Bronchus fibroblast of lung (primary cell): ENCODE measurements at places on chromosomes 12 and 14. TPM values are rescaled to one million over a fixed set of nuclear protein-coding genes. Genes with fewer than 3 reads are reported as not detected.

The PLD4 gene
- total RNA-seq, result not detected in 2 replicates

The FIGNL2 gene
- total RNA-seq, result under 0.01 TPM in 2 replicates

The SMCO3 gene
- total RNA-seq, result 0.15 TPM in 1 of 2 replicates, not detected in the other

The KRT72 gene
- not detected in 2 replicates for total RNA-seq

The DMAC2L gene
- 7.6 and 8.8 TPM in 2 replicates for total RNA-seq

The ACRBP gene
- 0.89 and 1.0 TPM in 2 replicates for total RNA-seq

The SERPINA12 gene
- not detected in 2 replicates for total RNA-seq

The ZBTB42 gene
- 2.5 and 3.6 TPM in 2 replicates for total RNA-seq

The ANAPC5 gene
- 138 and 140 TPM in 2 replicates for total RNA-seq

The RPGRIP1 gene
- not detected in 2 replicates for total RNA-seq

The DPPA3 gene
- not detected in 2 replicates for total RNA-seq

The CPSF2 gene
- total RNA-seq, result 31.7 and 44.7 TPM in 2 replicates

The CLEC2A gene
- total RNA-seq, result not detected in 2 replicates

The CAND1 gene
- 42.2 and 50.7 TPM in 2 replicates for total RNA-seq

The POP5 gene
- total RNA-seq, result 49.4 and 54.8 TPM in 2 replicates

The HRK gene
- not detected in 2 replicates for total RNA-seq

The AKAP3 gene
- 0.67 and 1.3 TPM in 2 replicates for total RNA-seq

The FGF23 gene
- total RNA-seq, result not detected in 2 replicates

The PPP1R1A gene
- total RNA-seq, result not detected in 2 replicates

The SIX1 gene
- 48.8 and 50.4 TPM in 2 replicates for total RNA-seq

The PPP1CC gene
- total RNA-seq, result 102 and 115 TPM in 2 replicates

The GPR132 gene
- not detected in 2 replicates for total RNA-seq

The SUDS3 gene
- 16.3 and 19.0 TPM in 2 replicates for total RNA-seq

The DAAM1 gene
- 4.2 and 12.8 TPM in 2 replicates for total RNA-seq

The SCNN1A gene
- 0.67 and 1.0 TPM in 2 replicates for total RNA-seq
